ENCODE measurements at places on chromosomes 1 and 21. TPM values are rescaled to one million over a fixed set of nuclear protein-coding genes. Genes with fewer than 3 reads are reported as not detected.

DNA sequence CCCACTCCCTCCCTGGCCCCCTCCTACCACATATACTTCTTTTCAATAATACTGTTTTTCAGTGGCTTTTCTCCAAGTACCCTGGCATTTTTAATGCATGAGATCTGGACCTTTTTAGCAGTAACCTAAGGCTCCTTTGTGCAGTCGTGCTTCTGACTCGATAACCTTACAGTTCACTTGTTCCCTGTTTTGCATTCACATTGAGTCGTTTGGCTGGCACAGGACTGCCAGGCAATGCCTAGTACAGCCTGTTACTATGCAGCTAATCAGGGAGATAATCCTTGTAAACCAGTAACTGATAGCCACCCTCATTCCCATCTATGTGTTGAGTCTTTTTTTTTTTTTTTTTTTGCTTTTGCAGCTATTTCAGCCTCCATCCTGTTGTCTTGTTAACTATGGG lies 3.7 kb downstream of the ATP1B1 start:
- DNase-seq = no peak

DNA sequence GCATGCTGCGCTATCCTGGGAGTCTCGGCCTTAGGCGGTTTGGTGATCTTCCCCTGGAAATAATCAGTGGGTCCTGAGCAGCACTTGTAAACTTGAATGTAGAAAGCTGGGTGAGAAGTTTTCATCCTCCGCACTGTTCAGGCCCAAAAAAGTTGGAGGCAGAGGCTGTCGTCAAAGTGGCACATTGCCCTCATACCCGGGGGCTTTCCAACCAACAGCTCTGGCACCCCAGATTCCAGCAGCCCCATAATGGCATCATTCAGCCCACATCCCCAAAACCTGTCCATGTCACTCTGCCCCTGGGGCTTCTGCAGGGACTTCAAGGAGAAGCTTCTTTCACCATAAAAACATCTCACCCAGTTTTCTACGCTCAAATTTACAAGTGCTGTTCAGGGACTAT lies 59.3 kb downstream of the TOR1AIP2 start:
- DNase-seq = no peak

DNA sequence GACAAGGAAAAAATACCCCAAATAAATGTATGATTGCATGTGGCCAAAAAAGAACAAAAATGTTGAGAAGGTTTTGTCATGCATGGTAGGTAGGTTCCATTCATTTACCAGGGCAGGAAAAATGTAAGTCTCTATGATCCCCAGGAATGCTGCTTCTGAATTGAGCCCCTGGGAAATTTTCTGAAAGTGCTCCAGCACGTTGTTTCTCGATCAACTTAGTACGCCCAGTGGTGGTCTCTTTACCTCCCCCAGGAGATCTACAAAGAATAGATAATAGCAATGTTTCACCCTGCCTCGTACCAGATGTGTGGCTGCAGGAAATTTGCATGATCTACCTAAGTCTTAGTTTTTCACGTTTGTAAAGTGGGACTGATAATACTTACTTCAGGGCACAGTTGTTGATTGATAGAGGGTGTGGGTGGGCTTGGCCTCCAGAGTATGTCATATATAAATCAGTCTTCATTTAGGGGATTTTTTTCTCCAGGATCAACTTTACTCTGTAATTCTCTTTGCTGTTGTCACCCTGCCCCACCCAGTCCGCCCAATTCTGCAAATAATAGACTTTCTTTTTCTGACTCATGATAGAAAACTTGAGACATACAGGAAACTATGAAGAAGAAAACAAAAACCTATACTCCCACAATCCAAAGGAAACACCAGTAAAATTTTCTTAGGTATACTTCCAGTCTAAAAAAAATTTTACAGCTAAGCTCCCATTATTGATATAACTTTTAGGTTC lies 462.0 kb upstream of the RUNX1 start:
- no peak for DNase-seq

LCE3C gene
- total RNA-seq = not detected

S100A3 gene
- total RNA-seq = not detected

- peak; percentile 82 for DNase-seq
These were observed at the start of gene TRIM46 for GRCh38 chr1:155173478-155174323. Gene TRIM46, plus strand, starts transcription at chr1:155173849. Its CDS starts 118 bp downstream, at chr1:155173967.

ENTREP3 gene
- total RNA-seq = 29.7 TPM

GRCh38 chr21:33894736-33895288 lies 20.8 kb downstream of the ATP5PO start:
- peak; percentile 70 for DNase-seq

LRRC3 gene
- 3.4 TPM for total RNA-seq

- DNase-seq = peak; percentile 58
These were observed 577 bp upstream of the CEP350 start for GRCh38 chr1:179953974-179954492.

GRCh38 chr1:31621498-31621820 lies 4.0 kb downstream of the HCRTR1 start:
- no peak for DNase-seq

NTMT2 gene
- not detected for total RNA-seq
